Naive B cell (primary cell): ENCODE measurements at places on chromosomes 1 and 21.

DNA sequence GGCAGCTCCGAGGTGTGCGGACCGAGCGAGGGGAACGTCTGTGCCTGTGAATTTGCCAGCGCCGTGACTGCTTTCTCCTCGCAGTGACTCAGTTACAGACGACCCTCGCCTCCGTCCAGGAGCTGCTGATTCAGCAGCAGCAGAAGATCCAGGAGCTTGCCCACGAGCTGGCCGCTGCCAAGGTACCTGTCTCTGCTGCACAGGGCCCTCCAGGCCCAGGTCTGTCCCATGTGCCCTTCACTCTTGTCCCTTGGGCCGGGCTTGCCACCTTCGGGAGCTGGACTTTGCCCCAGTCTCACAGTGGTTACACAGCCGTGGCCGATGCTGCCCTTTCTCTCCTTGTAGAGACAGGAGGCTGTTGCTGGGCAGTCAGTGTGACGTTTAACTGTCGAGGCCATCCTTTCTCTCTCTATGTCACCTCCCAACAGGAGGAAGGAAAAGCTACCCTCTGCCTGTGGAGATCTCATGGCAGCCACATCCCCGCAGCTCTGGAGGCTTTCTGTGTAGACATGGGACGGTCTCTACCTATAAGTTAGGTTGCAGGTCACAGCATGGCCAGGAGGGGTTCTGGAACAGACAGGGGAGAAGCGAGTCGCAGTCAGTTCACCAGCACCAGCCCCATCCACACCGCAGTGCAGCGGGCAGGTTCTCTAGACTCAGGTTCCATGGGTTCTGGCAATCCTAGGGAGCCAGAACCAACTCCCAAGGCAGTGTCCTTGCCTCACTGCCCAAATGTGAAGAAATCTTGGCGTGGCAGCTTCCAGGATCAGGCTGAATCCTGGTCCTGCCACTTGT, 149.7 kb downstream of the PEX14 start:
- H3K27me3 ChIP-seq, result no peaks in the 10 kb centered on the region
- no peak overlapping the region for H3K4me3 ChIP-seq
- no peaks in the 10 kb centered on the region for H3K4me1 ChIP-seq

GRCh38 chr1:231564373-231564772, 35.9 kb downstream of the TSNAX start:
- peaks cover 33% of the 10 kb centered on the region for H3K36me3 ChIP-seq
- no peak overlapping the region for H3K4me3 ChIP-seq
- no peaks in the 10 kb centered on the region for H3K27me3 ChIP-seq
- H3K27ac ChIP-seq, result no peak overlapping the region
- no peaks in the 10 kb centered on the region for H3K4me1 ChIP-seq

DNA sequence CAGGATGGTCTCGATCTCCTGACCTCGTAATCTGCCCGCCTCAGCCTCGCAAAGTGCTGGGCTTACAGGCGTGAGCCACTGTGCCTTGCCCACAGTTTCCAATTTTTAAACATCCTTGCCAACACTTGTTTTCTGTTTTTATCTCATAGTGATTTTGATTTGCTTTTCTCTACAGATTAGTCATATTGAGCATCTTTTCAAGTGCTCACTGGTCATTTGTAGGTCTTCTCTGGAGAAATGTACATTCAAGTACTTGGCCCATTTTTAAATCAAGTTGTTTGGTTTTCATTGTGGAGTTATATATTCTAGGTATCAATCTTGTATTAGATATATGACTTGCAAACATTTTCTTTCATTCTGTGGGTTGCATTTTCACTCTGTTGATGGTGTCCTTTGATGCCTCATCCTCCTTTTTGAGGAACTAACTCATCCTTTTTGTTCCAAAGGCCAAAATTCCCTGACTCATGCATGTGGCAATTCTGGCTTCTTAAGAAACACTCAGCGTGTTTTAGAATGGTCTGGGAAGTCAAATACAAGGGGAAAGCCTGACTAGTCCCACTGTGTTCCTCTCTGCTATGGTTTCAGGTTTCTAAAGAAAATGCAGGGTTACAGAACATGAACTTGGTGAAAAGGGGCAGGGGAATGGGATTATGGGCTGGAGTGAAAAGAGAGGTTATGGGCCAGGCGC, 37.3 kb downstream of the PTAFR start:
- no peak for DNase-seq
- H3K4me3 ChIP-seq, result no peak overlapping the region
- no peaks in the 10 kb centered on the region for H3K27me3 ChIP-seq
- H3K27ac ChIP-seq, result peak overlapping the region; percentile 93
- no peaks in the 10 kb centered on the region for H3K36me3 ChIP-seq

- H3K27ac ChIP-seq, result no peak overlapping the region
- DNase-seq, result no peak
- H3K36me3 ChIP-seq, result no peaks in the 10 kb centered on the region
- no peaks in the 10 kb centered on the region for H3K4me1 ChIP-seq
- H3K27me3 ChIP-seq, result peaks cover 7% of the 10 kb centered on the region
These were observed 86.2 kb downstream of the NGF start for GRCh38 chr1:115251856-115252255.

GRCh38 chr1:17847111-17847510, 92.0 kb downstream of the ACTL8 start:
- H3K4me1 ChIP-seq, result peaks cover 4% of the 10 kb centered on the region
- peaks cover 40% of the 10 kb centered on the region for H3K27me3 ChIP-seq
- H3K36me3 ChIP-seq, result no peaks in the 10 kb centered on the region
- no peak overlapping the region for H3K27ac ChIP-seq
- no peak for DNase-seq
- H3K4me3 ChIP-seq, result no peak overlapping the region

- peak overlapping the region; percentile 49 for H3K27ac ChIP-seq
- H3K4me1 ChIP-seq, result peaks cover 68% of the 10 kb centered on the region
- H3K36me3 ChIP-seq, result peaks cover 8% of the 10 kb centered on the region
- H3K4me3 ChIP-seq, result peak overlapping the region; percentile 84
- no peaks in the 10 kb centered on the region for H3K27me3 ChIP-seq
These were observed 37.3 kb downstream of the CDC42 start for GRCh38 chr1:22089787-22090186.

GRCh38 chr1:241557551-241558193, 25.5 kb downstream of the KMO start:
- no peak overlapping the region for H3K4me3 ChIP-seq
- H3K27me3 ChIP-seq, result no peaks in the 10 kb centered on the region
- no peak overlapping the region for H3K27ac ChIP-seq
- H3K4me1 ChIP-seq, result peaks cover 27% of the 10 kb centered on the region

DNA sequence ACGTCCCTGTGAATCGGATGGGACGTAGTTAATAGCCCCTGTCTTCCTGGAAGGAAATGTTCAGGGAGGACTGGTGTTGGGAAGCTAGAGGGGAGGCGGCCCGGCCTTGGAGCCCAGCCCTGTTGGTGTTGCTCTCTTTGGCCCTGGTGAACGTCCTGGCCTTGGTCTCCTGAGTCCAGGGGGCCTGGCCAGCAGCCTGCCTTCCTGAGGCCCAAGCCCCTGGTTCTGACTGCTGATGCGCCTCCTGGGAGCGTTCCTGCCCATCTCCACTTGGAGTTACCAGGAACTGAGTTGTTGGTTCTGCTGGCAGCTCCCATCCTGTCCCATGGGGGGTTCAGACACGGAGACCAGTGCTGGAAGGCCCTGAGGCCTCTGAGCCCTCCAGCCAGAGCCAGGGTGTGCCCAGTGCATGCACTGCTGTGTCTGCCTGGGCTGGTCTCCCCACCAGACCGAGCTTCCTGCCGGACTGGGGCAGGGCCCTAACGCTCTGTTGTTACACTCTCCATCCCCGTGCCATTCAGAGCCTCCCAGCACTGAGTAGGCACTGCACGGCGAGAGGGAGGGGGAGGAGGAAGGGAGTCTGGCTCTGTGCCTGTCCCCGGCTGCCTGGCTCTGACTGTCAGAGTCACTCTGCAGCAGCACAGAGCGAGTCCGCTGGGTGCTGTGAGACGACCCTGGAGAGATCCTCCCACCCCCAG, 382.5 kb upstream of the VAMP3 start:
- DNase-seq, result no peak
- H3K4me3 ChIP-seq, result no peak overlapping the region
- H3K27ac ChIP-seq, result no peak overlapping the region
- no peaks in the 10 kb centered on the region for H3K4me1 ChIP-seq
- H3K36me3 ChIP-seq, result no peaks in the 10 kb centered on the region
- no peaks in the 10 kb centered on the region for H3K27me3 ChIP-seq

DNA sequence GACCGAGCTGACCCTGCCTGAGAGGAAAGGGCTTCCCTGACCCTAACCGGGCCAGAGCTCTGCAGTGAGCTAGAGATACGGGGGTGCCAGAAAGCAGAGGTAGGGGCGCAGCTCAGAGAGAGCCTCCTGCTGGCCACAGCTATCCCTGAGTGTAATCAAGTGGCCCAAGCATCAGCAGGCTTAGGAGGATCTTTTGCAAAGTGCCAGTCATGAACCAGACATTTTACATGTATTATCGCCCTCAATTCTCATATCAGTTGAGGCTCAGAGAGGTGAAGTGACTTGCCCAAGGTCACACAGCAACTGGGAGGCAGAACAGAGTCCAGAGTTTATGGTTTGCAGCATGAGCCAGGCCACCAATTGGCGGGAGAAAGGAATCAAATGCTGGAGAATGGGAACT, 7.0 kb upstream of the ID3 start:
- no peaks in the 10 kb centered on the region for H3K27me3 ChIP-seq
- H3K36me3 ChIP-seq, result peaks cover 8% of the 10 kb centered on the region
- no peak for DNase-seq
- peaks cover 69% of the 10 kb centered on the region for H3K4me1 ChIP-seq
- H3K4me3 ChIP-seq, result no peak overlapping the region
- peak overlapping the region; percentile 82 for H3K27ac ChIP-seq

DNA sequence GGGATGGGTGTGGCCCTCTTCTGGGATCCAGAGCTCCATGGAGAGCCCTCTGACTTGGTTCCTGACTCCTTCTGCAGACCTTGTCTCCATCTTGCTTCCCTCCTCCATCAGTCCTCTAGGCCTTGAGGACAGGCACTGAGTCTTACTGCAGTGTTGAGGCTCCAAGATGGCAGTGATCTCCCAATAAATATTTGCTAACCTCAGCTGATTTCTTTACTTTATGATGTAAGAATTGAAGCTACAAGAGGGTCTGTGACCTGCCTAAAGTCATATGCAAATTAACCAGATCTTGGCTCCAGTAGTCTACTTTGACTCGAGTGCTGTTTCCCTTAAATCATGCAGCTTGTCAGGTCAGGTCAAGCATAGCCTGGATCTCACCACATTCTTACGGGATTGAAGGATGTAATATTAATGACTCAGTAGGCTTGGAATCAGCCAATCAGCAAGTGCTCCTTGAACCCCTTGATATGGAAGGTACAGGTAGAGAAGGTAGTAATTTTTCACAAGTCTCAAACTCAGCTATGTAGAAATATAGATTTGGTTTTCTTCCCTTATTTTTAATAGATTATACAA, 93.0 kb downstream of the CLIC6 start:
- H3K27ac ChIP-seq, result no peak overlapping the region
- H3K4me3 ChIP-seq, result no peak overlapping the region
- H3K4me1 ChIP-seq, result no peaks in the 10 kb centered on the region
- no peaks in the 10 kb centered on the region for H3K27me3 ChIP-seq
- no peaks in the 10 kb centered on the region for H3K36me3 ChIP-seq

- peaks cover 31% of the 10 kb centered on the region for H3K4me1 ChIP-seq
- no peak overlapping the region for H3K27ac ChIP-seq
- no peak for DNase-seq
- no peaks in the 10 kb centered on the region for H3K36me3 ChIP-seq
- no peak overlapping the region for H3K4me3 ChIP-seq
These were observed 123.1 kb upstream of the RUNX1 start for GRCh38 chr21:35172231-35172630.

DNA sequence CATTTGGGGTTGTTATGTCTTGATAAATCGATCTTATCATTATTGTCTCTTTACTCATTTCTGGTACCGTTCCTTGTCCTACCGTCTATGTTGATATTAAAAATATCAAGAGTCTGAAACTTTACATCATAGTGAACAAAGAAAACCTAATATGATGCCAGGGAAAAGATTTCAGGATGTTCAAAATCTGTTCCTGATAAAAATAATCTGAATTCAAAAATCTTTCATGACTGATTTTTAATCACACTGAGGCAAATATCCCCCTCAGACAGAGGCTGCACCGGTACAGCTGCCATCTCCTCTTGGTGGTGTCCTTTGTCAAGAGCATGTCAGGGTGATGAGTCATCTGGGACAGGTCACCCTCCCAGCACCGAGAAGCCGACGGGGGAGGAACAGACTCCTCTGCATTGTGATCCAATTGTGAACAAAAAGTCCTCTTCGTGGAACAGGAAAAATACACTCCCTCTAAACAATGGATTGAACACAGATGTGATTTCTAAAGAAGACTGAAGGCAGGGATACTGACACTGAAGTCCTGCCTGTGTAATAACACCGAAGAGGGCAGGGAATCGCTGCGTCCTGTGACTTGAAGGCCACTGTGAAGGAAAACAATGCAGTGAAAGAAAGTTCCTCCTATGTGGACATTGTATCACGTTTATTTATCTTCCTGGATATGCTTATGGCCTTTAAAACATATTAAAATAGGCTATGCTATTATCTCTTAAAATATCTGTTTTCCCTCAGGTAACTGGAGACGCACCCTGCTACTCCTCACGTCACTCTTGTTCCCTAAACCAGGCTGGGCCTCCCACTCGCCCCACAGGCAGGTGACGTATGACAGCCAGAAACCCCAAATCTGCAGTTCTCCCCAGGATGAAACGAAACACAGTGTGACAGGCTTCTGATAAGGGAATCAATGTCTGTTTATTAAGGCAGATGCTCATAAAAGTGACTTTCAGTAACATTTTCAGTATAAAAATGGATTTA, 4.3 kb upstream of the SPATC1L start:
- no peaks in the 10 kb centered on the region for H3K27me3 ChIP-seq
- H3K4me3 ChIP-seq, result no peak overlapping the region
- no peaks in the 10 kb centered on the region for H3K4me1 ChIP-seq
- no peak overlapping the region for H3K27ac ChIP-seq
- no peaks in the 10 kb centered on the region for H3K36me3 ChIP-seq

DNA sequence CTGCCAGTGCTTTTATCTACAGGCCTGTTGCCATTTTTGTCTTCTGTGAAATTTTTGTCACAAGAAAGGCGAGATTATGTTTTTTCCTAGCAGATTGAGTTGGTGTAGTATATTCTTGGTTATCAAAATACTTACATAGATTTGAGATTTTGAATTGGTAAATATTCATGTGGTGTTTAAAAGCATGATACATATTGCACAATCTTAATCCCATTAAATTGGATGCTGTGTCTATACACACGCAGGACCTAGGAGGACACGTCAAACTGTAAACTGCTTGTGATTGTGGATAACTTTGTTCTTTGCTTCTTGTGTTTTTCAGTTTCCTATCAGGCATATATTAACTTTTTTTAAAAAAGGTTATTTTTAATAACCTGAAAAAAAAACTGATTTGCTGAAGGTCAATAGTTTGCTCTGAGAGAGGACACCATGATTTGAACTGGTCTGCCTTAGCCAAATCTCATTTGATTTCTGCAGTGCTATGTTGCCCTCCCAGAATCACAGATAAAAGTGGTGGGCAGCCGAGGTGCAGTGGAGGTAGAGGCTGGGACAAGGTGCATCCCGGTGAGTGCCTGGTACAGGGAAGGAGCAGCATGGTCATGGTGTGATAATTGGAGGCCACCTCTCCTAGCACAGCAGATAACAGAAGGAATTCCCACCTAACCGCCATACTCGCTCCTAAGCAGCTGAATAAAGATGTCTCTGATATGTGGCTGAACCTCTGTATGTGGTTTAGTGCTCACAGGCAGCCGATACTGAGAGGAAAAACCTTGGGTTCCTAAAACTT, 76.7 kb downstream of the LRRC8D start:
- H3K4me1 ChIP-seq, result peaks cover 41% of the 10 kb centered on the region
- no peaks in the 10 kb centered on the region for H3K36me3 ChIP-seq
- H3K27ac ChIP-seq, result no peak overlapping the region
- no peak for DNase-seq
- no peak overlapping the region for H3K4me3 ChIP-seq
- H3K27me3 ChIP-seq, result no peaks in the 10 kb centered on the region
